ENCODE measurements at places on chromosomes 3 and 15.

DNA sequence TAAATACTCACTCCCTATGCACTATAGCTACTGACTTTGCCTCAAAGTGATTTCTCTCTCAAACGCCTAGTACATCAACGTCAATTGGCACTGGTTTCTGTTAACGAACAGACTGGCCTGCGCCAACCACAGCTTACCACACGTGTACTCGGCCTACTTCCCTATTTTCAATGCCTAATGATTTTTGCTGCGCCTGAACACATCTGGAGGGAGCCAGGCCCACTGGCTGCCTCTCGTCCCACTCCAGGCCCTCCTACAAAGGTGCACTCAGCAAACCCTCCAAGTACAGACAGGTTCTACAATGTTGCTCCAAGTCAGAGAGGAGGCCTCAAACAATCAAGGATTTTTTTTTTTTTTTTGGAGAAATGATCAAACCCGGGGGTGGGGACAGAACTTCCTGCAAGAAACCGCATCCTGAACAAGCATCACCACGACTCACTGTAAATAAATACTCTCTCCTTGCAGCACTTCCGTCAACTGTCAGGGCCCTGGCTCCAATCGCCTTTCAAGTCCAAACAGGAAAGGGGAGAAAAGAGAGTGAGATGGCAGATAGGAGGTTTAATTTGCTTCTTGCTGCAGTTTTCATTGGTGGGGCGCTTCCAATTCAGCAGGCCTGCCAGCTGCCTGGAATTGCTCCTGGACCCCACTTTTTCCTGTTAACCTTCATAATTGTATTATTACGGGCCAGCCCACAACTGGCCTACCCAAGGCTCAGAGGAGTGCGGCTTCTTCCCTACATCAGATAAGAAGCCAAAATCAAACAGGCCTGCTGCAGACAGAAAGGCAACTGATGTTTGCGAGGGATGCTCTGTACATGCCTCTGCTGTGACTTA, 139.3 kb downstream of the FOXP1 start:
- no peak for DNase-seq

GRCh38 chr3:34070831-34071585, 272.6 kb downstream of the PDCD6IP start:
- no peak for DNase-seq

GRCh38 chr15:47337106-47337505, 380.2 kb upstream of the SEMA6D start:
- DNase-seq = no peak

DNA sequence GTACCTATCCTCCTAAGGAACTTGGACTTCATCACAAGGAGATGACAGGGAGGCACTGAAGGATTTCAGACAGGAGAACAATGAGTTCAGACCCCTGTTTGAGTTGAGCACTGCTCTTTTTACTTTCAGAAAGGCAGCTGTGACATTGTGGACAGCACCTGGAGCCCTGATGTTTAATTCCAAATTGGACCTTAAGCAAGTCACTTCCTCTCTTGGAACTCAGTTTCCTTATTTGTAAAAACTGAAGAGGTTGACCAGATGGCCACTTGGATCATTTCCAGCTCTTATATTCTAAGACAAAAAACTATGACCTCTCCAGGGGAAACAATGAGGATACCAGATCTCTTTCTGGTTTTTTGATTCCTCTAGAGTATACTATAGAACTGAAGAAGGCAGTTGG, 34.1 kb upstream of the SMAD3 start:
- no peak for DNase-seq

- no peak for DNase-seq
Observed at GRCh38 chr3:104696470-104696869, 670.2 kb upstream of the ALCAM start.

GRCh38 chr3:14378415-14378814, 24.0 kb upstream of the SLC6A6 start:
- no peak for DNase-seq

DNA sequence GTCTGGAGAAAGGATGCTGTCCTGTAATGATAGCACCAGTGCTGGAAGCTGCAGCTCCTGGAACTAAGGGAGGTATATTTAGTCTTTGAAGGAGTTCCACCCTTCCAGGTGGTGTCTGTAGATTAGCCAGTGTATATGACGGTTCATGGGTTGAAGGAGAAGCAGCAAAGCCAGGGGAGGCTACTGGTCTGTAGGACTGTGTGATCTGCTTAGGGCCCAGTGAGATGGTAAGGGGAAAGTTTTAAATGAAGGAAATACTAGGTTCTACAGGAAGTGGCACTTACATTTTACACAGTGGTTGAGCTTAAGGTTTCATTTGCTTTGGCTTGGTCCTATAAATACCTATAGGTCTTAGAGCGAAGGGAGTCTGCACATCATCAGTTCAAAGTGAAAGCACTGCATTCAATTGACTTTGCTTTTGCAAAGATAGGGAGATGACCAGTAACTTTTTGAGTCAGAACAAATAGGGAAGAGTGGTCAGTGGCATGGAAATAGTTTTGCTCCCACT, 5.6 kb downstream of the SLC25A38 start:
- no peak for DNase-seq

DNA sequence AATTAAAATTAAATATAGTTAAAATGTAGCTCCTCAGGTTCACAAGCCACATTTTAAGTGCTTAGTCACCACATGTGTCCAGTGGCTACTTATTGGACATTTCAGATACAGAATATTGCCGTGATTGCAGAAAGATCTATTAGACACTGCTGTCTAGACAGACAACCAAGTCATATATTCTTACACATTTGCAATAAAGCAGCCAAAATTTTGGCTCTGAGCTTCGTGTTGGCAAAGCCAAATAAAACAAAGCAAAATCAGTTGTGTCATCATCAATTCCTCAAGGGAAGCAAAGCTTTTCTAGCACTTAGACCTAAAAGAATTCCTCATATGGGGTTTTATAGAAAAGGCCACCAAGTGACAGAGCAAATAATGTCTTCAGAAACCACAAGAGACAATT, 193.1 kb upstream of the LPP start:
- no peak for DNase-seq

DNA sequence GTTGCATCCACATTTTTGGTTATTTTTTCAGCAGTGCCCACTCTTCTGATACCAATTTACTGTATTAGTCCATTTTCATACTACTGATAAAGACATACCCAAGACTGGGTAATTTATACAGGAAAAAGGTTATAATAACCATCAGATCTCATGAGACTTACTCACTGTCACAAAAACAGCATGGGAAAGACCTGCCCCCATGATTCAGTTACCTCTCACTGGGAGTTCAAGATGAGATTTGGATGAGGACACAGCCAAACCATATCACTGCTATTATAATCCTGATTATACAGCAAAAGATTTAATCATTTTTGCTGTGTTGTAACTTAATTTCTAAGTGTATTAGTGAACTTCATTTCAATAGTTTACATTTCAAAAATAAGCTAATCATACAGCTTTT, 6.6 kb downstream of the ZBED2 start:
- DNase-seq = no peak

DNA sequence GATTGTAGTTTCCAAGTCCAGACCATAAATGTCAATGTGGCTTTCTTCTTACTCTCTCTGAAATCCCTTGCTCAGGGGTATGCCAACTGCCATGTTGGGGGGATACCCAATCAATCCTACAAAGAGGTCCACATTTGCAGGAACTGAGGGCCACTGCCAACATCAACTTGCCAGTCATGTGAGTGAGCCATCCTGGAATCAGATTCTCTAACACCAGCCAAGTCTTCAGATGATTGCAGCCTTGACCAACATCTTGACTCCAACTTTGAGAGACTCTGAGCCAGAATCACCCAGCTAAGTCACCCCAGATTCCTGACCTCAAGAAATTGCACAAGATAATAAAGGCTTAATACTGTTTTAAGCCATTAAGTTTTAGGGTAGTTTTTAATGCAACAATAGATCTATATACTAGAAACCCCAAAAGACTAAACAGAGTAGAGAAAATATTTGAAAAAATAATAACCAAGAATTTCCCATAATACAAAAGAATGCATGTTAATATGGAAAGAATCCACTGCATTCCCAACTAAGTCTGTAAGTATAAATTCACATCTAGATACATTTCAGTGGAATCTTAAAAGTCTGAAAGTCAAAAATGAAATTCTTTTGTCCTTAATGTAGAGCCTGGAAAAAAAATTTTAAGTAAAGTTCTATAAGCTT, 22.4 kb downstream of the ISG20 start:
- no peak for DNase-seq

- DNase-seq = no peak
Observed at GRCh38 chr3:14119651-14120050, 5.0 kb downstream of the CHCHD4 start.

GRCh38 chr3:185070491-185071286, 82.2 kb downstream of the C3orf70 start:
- DNase-seq = peak; percentile 71

DNA sequence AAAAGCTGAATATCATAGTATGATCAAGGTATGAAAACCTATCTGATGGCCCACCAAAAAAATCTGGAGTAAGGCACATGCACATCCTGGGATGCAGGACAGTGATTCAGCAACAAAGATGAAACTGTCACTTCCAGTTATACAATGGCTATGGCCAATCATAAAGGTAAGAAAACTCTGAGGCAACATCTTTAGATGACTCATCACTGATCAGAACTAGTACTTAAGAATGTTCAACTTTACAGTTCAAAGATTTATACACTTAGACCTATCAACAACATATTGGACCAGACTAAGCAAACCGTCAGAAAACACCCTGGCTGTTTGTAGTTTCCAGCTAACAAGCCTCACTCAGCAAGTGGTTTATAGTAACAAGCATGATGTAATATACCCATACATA, 21.3 kb upstream of the PLCH1 start:
- DNase-seq = no peak

DNA sequence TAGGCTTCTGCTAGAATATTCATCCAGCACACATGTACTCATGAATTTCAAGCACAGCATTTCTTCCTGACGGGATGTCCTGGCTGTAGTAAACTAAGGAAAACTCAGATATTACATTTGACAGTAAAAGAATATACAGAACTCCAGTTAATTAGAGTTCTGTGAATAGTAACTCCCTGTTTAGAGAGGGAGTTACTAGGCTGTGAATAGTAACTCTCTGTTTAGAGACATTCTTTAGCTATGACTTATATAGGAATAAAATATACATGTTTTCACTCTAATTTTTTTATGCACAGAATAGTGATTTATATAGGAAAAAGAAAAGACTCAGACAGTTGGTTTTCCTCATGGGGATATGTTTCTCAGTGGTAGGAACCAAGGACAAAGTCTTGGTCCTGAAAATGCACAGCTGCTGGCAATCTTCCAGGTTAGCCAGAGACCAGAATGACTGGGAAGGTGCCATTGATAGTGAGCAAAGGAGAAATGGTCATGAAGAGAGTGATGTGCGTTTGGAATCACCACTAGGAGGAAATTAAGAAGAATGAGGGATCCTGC, 480.7 kb upstream of the THBS1 start:
- DNase-seq = no peak

- peak; percentile 46 for DNase-seq
Observed at GRCh38 chr3:128052595-128053351, 536 bp downstream of the SEC61A1 start.

DNA sequence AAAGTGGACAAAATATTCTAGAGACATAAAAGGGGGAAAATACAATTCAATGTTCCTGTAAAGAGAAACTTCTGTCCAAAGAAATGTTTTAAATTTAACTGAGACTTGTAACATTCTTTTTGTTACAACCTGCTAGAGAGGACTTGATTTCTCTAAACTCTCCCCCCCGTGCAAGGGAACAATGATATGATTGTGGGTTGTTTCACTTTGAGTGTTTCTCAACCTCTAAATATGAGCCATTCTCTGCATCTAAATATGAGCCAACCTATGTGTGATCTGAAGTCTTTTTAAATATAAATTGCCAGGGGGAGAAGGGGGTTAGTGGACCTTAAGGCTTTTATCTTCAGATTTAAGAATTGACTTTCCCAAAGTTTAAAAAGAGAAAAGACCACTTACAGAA, 14.6 kb downstream of the ZNF860 start:
- DNase-seq = no peak

DNA sequence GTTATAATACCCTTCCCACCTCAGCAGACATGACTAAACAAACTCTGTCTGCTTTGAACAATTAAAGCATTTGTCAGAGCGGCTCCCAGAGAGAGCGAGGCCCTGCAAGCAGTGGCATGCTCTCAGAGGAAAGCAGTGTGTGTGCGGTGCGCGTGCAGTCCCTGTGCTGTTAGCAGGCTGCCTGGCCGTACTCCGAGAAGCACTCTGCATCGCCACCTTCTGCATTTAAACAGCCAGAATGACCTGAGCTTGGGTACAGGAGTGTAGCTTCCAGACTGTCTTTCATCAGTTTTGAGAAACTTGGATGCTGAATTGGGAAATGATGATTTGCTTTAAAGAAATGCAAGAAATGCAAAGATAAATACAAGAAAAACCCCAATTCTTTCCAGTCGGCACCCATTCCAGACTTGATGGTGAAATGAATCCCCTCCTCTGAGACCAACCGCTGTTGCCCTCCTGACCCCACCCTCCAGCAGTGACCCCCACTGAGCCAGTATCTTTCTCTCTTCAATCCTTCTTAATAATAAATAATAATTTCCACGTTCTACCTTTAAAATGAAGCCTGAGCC, 113.5 kb downstream of the VGLL4 start:
- peak; percentile 33 for DNase-seq

DNA sequence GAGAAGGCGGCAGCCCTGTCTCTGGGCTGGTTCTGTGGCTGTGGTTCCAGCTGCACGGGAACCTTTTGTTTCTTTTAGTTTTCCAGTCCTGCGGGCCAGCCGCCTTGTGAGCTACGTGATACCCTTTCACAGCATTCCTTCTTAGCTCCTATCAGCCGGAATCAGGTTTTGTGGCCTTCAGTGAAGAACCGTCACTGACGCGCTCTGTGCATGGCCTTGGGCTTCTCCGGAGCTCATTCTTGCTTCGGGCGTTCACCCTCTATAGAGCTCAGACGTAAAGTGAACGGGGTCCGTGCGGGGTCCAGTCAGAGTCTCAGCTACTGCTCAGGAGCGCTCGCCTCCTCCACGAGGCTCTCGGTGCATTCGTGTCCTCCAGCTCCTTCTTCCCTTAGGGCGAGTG, 166.7 kb downstream of the FAM43A start:
- DNase-seq = no peak

DNA sequence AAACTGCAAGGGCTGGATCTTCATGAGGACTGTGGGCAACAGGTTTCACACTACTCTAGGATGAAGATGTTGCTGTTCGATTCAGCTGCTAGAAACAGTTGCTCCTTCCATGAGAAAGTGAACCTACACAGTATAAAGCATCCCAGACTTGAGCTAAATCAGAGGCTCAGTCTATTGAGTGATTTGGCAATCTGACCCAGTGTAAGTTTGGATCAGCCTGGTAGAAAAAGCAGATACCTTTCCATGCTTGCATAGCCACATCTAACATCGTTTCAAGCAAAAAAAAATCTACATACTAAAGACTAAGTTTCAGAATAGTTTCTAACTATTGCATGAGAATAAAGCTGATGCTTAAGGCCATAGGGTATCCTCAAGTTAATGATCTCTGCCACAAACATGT, 4.6 kb downstream of the UQCC5 start:
- no peak for DNase-seq

DNA sequence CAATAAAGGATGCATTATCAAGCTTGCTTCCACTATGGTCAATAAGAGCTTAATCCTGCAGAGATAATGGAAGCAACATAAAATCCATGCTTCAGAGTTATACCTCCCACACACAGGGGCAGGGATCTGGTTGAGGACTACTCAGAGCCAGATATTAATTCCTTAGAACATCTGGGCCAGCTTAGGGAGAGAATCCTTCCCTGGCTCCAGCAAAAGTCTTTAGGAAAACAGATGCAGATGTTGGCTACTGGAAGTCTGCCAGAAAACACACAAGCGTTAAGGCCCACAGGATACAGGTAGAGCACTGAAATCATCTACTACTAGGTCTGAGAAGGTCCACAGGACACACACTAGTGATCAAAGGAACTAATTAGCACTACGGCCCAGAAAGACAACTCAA, 25.2 kb downstream of the TMEM202 start:
- DNase-seq = no peak
